H54 (cell line): ENCODE measurements at places on chromosomes 1 and 21.

GRCh38 chr1:243254233-243254926, 701 bp downstream of the CEP170 start:
- DNase-seq = peak; percentile 49

DNA sequence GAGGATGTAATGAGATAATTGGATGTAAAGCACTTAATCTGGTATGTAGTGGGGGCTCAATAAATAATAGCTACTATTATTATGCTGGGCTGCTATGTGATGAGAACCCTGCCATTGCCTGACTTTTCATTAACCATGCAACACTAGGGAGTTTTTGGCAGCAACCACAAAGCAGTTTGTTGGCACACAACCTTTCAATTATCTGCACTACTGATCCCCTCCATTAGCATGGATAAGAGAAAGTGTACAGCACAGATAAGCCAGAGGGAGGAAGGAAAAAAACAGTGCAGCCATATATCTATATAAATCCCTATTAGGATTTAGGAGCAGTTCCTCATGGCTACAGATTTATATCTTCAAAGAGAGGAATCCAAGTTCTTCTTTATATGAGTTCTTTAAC, 498.5 kb downstream of the NUF2 start:
- DNase-seq = no peak

GRCh38 chr21:36732217-36732616, 33.3 kb downstream of the SIM2 start:
- DNase-seq = no peak

DNA sequence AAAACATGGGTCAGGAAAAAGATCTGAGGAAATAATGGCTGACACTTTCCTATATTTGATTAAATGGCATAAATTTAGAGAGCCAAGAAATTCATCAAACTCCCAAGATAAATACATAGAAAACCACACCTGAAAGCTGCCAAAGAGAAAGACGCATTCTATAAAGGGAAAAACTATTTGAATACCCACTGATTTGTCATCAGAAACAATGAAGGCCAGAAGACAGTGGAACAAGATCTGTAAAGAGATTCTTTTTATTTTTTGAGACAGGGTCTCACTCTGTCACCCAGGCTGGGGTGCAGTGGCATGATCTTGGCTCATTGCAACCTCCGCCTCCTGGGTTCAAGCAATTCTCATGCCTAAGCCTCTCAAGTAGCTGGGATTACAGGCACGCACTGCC, 17.4 kb downstream of the SDE2 start:
- no peak for DNase-seq

- no peak for DNase-seq
Observed at GRCh38 chr1:92484472-92485380, 2.0 kb downstream of the GFI1 start.

DNA sequence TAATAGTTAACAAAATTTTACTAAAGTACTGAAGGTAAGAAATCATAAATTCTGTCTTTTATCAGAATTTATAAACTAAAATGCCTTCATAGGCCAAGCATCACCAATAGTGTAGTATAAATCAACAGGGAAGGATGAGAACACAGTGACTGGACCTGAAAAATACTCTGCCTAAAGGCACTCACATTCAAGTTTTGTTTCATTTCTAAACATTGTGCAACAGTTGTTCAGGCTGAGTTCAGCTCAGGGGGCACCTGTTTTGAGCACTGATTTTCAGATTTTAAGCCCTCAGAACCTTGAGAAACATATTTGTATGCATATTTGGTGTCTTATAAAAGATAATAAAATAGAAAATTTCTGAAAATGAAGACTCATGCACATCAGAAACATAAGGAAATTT, 12.4 kb downstream of the ACBD6 start:
- DNase-seq = no peak

- DNase-seq = peak; percentile 48
Observed at GRCh38 chr1:201676197-201676596, 137.3 kb downstream of the NAV1 start.

DNA sequence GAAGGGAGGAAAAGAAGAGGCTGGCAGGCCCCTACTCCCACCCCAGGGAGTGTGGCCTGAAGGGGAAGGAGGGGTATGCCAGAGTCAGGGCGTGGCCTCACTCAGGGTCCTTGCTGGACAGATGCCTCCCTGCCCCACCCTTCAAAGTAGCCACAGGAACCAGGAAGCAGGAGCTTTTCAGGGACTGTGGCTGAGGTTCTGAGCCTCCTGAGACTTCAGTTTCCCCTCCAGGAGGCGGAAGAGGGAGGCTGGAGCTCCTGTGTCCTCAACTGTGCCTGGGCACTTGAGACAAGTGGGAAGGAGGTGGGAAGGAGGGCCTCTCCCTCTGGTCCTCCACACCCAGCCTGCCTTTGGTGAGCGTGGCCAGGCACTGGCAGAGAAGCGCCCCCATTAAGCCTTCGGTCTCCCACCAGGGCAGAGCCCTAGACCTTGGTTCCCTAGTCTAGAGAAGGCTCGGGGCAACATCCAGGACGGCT, 5.3 kb downstream of the CELSR2 start:
- no peak for DNase-seq

GRCh38 chr1:150273311-150273710, 721 bp downstream of the C1orf54 start:
- no peak for DNase-seq

- no peak for DNase-seq
Observed at GRCh38 chr1:55986003-55986402, 593.4 kb downstream of the PLPP3 start.

- DNase-seq = no peak
Observed at GRCh38 chr1:100626397-100626796, 88.5 kb downstream of the GPR88 start.

GRCh38 chr1:171727778-171728177, 14.1 kb downstream of the VAMP4 start:
- DNase-seq = no peak

DNA sequence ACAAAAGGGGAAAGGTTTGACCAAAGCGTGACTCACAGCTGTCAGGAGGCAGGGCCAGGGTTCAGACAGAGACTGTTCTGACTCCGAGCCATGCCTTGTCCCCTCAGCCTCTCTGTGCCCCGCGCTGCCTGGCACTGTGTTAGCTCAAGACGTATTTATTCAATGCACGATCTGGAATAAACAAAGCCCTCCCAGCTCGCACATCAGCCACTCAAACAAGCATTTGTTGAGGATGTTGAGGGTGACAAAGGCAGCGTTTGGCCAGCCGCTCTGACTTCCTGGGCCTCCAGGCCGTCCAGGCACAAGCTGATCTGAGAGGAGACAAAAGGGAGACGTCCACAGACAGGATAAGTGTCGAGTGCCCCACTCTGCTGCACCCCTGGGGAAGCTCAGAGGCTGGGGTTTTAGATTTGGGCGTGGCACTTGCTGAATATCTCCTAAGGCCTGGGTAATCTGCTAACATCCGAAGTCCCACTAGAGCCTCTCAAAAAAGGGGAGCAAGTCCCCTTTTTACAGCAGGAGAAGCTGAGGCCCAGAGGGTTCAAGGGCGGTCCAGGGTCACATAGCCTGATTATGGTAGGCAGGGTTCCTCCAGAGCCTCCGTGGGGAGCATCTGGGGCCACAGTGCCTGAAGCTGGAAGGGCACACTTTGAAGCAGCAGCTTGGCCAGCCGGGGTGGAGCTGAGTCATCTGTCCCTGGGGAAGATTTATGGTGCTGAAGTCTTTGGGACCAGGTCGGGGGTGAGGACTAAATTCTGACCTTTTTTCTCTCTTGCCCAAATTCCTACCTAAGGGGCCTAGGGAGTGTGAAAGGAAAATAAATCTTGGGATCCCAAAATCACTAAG, 95.9 kb downstream of the SPSB1 start:
- peak; percentile 61 for DNase-seq

GRCh38 chr1:162548170-162548569, 13.4 kb upstream of the UAP1 start:
- no peak for DNase-seq

DNA sequence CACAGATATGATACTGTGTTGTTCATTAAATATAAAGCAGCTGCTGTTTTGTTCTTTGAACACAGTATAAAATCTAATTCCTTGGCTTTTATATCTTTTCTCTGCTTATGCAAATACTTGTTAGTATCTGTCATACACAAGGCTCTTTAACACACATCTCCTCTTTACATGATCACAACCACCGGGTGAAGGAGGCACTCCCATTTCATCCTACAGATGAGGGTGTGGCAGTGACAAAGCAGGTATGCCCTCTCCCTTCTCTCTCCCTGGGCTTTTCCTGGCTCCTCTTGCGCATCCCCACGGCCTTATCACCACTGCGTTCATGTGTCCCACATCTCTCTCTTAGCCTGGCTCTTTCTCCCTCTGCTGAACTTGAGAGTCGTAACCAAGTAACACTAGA, 38.2 kb downstream of the JUN start:
- DNase-seq = no peak

- no peak for DNase-seq
Observed at GRCh38 chr1:35053433-35053832, 21.7 kb upstream of the ZMYM6 start.

DNA sequence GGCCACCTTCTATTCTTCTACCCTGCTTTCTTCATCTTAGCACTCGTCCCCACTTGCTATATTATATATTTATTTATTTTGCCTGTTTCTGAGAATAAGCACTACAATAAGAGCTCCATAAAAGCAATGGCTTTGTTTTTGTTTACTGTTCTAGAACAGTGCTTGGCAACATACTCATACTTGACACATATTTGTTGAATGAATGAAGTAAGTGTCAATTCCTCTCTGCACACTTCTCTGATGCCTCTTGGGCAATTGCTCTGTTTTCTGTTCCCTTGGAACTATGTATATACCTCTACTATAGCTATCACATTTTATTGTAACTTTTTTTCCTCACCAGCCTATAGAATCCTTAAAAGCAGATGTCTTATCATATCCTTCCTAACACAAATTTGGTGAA, 7.5 kb upstream of the SLC19A2 start:
- no peak for DNase-seq

- DNase-seq = no peak
Observed at GRCh38 chr1:193951984-193952383, 765.6 kb upstream of the B3GALT2 start.

- DNase-seq = no peak
Observed at GRCh38 chr21:44991538-44992483, 52.0 kb downstream of the SLX9 start.

GRCh38 chr1:202596638-202597037, 113.6 kb downstream of the SYT2 start:
- DNase-seq = no peak

DNA sequence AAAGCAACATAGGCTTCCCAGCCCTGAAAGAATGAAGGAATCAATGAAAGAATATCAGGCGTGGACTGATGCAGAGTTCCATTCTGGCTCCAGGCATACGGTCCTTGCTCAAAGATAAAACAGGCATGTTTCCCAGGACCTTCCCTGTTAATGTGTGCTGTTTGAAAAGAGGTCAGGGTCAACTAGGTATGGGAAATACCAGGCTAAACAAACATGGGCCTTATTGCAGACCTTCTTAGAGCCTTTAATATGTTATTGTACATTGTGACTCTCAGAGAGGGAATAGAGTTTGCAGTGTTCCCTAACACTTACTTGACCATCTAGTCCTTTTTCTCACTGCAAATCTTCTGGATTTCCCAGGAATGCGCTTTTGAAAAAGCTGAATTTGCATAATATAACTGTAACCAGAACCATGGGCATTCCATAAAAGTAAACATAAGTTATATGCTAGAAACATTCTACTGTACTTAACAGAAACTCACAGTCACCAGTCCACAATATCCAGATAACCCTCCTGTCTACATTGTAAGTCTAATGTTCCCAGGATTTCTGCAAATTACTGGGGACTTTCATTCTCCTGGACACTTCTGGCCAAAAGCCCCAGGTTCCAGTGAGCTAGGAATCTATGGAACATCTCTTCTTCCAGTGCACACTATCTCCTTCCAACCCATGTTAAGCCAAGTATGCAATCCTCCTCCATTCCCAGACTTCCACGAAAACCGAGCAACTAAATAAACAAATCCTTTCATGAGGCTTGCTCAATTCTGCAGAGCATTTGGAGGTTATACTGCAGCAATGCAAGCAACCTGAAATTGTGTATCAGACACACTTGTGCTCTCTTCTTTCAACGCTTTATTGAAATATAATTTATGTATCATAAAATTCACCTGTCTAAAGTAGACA, 486.6 kb downstream of the SETD4 start:
- no peak for DNase-seq

GRCh38 chr1:203095061-203095690, 9.4 kb upstream of the MYOG start:
- DNase-seq = no peak

- DNase-seq = no peak
Observed at GRCh38 chr1:94542088-94542870, 720 bp upstream of the F3 start.

DNA sequence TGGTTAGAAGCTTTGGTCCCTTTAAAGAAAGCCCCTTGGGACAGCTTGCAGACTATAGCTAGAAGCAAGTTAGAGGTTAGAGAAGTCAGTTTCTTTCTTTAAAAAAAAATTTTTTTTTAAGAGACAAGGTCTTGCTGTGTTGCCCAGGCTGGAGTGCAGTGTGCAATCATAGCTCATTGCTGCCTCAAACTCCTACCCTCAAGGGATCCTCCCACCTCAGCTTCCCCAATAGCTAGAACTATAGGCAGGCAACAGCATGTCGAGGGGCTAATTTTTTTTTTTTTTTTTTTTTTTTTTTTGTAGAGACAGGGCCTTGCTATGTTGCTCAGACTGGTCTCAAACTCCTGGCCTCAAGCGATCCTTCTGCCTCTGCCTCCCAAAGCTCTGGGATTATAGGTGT, 44.2 kb upstream of the ZNF326 start:
- DNase-seq = no peak

DNA sequence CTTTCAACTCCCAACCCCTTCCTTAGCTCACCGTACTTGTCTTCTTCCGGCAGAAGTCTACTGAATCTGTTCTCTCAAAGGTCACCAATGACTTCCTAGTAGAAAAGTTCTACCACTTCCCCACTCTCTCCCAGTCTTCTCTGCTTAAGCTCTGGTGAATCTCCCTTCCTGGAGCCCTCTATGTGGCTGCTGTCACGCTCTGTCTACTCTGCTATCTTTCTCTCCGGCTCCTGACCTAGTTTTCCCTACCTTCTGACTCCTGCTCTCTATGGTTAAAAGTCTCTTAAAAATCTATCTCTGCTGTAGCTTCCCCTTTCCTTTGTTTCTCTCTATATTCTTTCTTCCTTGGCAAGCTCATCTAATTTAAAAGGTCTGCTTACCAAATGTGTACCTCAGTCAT, 350.1 kb upstream of the GREM2 start:
- DNase-seq = no peak

- DNase-seq = no peak
Observed at GRCh38 chr1:109492779-109493178, 1.1 kb upstream of the CYB561D1 start.

GRCh38 chr1:231590453-231591198, 36.0 kb upstream of the DISC1 start:
- no peak for DNase-seq

- no peak for DNase-seq
Observed at GRCh38 chr1:78606274-78606673, 14.0 kb upstream of the IFI44L start.

- no peak for DNase-seq
Observed at GRCh38 chr1:62870148-62870547, 86.2 kb downstream of the ATG4C start.

- no peak for DNase-seq
Observed at GRCh38 chr1:69167876-69168275, 399.8 kb upstream of the LRRC7 start.
